ENCODE measurements at places on chromosomes 11 and 22.

- DNase-seq: no peak
Observed at GRCh38 chr22:27796829-27797519, 4.6 kb downstream of the MN1 start.

- no peak for DNase-seq
Observed at GRCh38 chr11:91927448-91927847, 297.2 kb upstream of the FAT3 start.

GRCh38 chr11:31110830-31111229 lies 258.7 kb downstream of the DCDC1 start:
- no peak for DNase-seq

GRCh38 chr11:124872741-124873140 lies 7.5 kb downstream of the ROBO3 start:
- DNase-seq: no peak

DNA sequence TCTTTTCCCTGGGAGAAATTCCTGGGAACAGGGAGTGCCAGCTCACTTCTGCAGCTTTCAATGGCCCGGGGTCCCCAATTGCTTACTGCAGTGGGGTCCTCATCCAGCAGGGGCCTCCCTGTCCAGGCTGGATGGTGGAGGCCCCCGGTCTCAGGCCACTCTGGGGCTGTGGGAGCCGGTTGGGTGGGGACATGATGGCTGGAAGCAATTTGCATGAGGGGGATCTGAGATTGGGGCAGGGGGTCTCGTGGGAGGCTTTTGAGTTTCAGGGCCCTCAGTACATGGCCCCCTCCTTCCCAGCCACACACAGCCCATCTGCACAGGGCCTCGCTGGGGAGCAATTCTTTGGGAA lies 25.2 kb downstream of the MRGPRD start:
- no peak for DNase-seq

DNA sequence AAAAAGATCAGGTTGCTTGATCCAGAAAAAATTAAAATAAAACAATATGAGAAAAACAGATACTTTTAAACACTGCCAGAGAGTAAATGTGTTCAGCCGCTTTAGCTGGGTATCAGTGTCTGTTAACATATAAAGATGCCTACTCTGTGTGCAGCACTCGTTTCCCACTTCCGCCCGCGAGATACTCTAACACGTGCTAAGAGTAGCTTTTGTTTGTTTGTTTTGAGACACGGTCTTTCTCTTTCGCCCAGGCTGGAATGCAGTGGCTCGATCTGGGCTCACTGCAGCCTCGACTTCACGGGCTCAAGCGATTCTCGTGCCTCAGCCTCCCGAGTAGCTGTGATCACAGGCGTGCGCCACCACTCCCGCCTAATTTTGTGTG lies 531 bp upstream of the MEN1 start:
- no peak for DNase-seq

DNA sequence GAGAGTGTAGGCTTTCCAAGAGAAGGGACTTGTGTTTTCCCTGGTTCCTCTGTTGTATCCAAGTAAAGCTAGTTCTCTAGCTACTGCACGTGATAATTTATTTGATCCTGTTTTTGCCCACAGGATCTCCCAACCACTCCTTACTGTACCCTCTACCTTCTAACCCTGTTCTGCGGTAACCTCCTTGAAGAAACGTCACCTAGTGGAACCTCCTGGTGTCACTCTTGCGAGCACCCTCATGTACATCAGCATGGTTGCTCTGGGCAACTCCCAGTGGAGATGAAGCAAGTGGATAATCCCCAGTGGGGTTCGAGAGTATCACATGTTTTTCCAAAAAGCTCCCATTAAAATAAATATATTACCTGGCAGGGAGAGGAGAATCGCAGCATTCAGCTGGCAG lies 108.9 kb upstream of the CLMP start:
- no peak for DNase-seq

GRCh38 chr11:59778122-59778521 lies 22.9 kb downstream of the STX3 start:
- DNase-seq: no peak

DNA sequence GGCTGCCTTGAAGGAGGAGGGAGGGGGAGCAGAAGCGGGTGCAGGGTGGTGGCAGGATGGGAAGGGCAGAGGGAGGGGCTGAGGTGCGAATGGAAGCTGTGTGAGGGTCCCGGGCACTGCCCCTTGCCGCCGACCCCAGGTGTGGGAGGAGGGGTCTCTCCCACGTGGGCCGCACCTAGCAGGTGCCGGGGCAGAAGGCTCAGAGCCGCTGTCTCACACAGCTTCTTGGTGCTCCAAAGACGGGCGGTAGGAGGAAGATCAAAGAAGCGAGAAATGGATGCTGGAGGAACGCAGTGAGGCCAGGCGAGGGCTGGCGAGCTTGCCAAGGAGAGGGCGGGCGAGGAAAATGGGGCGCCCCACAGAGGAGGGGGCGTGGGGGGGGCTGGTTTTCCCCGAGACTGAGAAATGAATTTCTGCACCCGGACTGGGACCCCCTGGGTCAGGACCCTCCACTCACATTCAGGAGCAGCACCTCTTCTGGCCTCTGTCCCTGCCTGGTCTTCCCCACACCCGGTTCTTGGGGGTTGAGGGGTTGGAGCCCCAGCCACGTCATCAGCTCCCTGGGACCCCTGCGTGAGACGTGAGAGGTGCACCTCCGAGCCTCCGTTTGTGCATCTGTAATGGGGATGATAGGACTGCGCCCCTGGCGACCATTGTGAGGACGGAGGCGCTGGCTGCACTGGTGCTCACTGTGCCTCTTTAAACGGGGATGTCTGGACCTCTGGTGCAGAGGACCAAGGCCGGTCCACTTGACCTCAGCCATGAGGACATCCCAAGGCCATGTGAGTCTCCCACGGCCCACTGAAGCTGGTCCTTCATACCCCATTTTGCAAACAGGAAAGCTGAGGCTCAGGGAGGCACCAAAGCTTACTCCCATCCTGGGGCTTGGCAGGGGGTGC lies 16.8 kb downstream of the LSP1 start:
- no peak for DNase-seq

DNA sequence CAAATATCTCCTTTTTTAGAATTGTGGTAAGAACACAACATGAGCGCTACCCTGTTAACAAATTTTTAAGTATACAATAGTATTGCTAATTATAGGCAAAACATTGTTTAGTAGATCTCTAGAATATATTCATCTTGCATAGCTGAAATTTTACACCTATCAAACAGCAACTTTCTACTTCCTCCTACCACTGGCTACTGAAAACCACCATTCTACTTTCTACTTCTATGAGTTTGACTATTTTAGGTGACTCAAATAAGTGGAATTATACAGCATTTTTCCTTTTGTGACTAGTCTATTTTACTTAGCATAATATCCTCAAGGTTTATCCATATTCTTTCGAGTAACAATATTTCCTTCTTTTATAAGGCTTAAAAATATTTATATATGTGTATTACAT lies 128.4 kb downstream of the FAM76B start:
- DNase-seq: no peak

- no peak for DNase-seq
Observed at GRCh38 chr11:10931761-10932670, 74.2 kb upstream of the ZBED5 start.

- no peak for DNase-seq
Observed at GRCh38 chr11:66987158-66987620, 12.1 kb downstream of the C11orf86 start.

GRCh38 chr11:33258631-33259205 lies 1.5 kb downstream of the HIPK3 start:
- DNase-seq: no peak

DNA sequence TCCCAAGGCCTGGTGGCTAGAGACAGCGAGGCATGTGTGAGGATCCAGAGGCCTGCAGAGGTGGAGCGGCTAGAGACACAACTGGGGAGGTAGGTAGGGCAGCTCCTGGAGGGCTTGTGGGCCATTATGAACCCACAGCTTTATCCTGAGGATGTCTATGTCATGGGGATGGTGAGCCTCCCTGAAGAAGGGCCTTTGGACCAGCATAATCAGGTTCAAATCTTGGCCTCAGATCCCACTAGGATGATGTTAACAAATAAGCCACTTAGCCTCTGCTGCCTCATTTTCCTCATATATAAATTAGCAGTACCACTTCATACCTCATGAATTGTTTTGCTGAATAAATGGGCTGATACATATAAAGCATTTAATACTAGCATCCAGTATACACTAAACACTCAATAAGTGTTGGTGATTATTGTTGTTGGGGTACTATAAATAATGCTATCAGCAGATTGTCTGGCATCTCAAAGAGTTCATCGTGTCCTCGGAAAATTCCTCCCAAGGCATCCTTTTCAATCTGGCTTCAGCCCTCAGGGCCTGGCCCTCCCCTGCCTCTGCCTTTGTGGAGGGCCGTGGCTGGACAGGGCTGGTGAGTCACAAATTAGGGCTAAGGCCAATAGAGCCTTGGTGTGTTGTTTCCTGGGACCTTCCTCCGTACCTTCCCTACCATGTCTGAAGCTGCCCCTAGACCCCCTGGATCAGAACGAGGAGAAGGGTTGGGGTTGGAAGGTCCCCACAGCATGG lies 30.9 kb upstream of the LRRC32 start:
- no peak for DNase-seq

DNA sequence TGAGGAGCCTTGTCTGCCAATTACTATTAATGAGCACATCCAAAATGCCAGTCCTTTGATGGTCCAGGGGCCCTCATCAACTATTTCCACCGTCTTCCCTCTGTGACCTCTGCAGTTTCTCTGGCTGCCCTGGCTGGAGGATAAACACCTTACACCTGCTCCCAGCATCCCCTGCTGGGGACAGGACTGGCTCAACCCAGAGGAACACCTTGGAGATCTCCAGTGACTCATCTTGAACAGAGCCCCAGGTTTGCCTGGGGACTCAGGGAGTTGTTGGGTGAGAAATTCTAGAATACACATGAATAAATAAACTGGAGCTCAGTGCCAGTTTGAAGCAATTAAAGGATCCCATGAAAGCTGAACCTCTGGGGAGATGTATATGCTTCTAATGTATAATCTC lies 24.0 kb upstream of the ELF5 start:
- no peak for DNase-seq
